Omental fat pad (tissue), 4 donors: ENCODE measurements at places on chromosomes 7 and 10.
A peak's percentile ranks its signal among the peaks of the same experiment; 100 is the strongest.

- no peak for DNase-seq
Observed at GRCh38 chr7:146053492-146053891, 63.1 kb upstream of the CNTNAP2 start.

GRCh38 chr10:98539578-98539977 lies 92.8 kb upstream of the HPS1 start:
- DNase-seq, result no peak

DNA sequence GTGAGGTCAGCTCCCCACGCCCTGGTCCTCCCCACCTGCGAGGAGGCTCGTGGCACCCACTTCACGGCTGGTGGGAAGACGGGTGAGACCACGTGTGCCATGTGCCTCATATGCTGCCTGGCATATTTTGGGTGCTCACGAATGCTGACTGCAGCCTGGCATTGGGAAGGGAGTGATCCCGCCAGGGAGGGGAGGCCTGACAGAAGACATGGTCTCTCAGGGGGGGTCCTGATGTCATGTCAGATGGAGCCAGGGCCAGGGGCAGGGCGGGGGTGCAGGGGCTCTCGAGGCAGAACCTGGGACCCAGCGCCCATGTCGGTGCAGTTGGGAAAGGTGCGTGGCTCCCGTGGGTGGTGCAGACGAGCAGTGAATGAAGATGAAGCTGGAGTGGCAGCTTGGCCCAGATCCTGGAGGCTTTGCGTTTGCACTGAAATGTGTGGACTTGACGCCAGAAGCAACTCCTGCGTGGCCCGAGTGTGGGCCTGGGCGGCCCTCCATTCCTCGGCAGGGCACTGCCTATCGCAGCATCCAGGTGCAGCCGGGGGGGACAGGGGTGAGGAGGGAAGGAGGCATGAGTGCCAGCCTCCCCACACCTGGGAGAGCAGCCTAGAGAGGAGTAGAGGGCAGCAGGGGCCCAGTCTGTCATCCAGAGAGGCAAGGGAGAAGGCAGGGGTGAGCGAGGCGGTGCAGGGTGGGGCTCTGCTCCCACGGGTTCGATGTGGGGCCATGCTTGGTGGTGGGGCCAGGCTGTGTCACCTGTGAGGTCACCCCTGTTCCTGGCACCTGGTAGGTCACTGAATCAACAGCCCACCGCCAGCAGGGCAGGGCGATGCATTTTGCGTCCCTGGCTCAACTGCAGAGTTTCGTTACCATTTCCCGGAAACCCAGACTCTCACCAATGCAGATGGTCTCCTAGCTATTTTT lies 385.6 kb downstream of the DNAJB6 start:
- no peak for DNase-seq

- no peak for DNase-seq
Observed at GRCh38 chr10:62326176-62326575, 48.0 kb upstream of the ZNF365 start.

GRCh38 chr7:4882169-4883032 lies 1.1 kb downstream of the RADIL start:
- peak; percentile 32 for DNase-seq

DNA sequence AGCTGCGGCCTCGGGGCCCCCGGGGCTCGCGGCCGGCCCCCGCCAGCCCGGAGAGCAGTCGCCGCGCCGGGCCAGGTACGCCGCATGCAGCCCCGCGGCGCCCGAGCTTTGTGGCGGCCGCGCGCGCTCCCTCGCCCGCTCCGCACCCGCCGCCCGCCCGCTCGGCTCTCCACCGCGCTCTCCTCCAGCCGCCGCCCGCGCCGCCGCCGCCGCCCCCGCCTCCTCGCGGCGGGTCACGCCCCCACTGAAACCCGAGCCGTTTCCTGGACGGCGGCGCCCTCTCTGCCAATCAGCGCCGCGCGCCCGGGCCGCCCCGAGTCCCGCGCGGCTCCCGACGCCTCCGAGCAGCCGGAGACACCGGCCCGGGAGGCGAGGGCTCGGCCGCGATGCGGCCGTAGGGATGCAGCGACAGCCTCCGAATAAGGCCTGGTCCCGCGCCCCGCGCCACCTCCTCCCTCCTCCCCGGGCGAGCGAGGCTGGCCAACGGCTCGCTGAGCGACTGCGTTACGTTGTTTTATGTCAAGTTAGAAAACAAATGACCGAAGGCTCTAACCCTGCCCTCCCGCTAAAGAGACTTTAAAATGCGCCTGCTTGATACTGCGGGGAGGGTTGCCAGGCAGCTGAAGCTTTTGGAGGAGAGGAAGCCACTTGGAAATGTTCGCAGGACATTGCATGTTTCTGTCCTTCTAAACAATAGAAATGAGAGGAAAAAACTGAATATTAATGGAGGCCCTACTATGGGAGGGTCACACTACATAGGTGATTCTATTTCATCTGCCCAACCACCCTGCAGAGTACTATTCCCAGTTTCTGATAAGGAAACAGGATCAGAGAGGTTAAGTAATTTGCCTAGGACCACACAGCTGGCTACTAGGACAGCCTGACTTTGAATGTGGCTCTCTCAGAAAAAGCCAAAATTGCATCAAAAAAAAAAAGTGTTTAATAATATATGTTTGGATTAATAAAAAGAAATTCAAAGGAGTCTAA lies at the start of gene FGFR2:
TSS of gene FGFR2 (minus strand) at position 182 of the 987 bp plus-strand sequence. CDS start 4,627 bp downstream, outside the sequence.
- DNase-seq, result no peak

DNA sequence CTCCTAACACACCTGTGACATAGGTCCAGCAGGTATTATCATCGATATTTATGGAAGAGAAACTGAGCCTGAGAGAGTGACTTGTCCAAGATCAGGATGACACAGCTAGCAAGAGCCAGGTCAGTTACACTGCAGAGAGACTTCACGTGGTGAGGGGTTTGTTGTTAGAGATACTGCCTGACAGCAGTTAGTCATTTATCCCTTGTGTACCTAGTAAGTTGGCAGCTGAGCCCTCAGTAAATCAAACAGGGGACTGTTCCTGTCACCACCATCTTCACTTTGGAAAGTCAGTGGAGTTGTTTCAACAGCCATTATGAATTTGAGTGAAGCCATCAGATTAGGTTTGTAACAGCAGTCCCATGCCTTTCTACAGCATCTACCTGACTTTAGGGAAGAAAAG lies 87.5 kb upstream of the GATA3 start:
- no peak for DNase-seq

DNA sequence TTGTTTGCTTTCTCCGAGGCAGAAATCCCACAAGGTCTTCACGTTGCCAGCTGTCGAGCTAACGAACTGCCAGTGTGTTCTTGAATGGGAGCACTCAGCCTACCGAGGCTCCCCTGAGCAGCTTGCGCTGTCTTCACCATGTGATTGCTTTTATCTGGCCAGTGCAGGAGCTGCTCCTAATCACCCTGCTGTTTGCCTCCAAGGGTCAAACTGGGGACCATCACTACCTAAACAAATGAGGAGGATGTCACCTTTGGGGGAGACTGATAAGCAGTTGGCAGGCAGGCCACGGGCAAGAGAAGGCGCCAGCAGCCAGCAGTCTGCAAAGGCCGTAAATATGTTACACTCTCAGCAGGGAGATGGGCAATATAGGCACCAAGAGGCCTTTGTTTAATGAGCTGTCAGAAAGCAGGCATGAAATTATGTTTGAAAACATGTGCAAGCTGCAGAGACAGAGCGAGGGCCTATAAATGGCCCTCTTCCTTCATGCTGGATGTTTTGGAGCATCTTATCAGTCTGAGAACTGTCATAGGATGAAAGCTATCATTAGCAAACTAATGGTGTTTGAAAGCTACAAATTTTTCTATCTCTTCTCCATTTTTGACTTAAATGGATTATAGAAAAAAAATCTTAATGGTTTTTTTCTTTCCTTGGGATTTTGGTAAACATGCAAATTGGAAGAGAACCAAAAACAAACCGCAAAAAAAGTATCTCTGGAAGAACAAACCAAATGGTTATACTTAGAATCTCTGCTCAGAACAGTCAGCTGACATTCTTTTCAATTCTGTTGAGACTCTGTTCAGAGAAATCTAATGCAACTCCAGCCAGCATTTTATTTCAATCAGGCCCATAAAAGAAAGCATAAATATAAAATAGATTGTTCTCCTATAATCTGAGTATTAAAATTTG lies 267.3 kb upstream of the NPVF start:
- no peak for DNase-seq

DNA sequence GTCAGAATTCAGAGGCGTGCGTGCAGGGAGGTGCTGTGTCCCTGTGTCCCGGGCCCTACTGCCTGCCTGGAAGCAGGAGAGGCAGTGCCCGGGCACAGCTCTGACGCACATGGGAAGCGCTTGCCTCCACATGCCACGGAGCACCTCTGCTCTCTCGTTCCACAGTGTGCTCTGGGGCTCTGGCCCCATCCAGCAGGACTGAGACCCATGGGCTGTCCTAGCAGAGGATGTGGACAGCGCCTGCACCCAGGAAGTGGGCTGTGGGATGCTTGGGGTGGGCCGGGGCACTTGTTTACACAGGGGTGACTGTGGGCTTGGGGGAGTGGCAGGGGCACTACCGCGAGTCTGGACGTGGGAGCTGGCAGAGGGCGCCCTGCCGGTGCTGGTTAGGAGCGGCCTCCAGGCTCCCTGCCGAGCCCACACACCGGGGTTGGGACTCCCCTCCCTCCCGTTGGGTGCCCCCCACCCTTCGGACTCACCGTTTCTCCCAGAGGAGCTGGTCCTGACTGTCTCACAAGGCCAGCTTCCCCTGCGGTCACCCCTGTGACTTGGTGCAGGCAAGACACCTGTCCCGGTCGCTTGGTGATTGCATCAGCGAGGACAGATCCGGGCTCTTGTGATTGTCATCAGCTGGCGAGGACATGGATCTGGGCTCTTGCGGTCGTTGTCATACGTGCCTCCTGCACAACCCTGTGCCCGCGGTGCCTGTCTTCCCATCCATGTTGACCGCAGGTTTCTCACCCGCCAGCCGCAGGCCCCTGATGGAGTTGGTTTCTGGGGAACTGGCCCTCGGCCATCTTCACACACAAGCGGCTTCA lies 83.1 kb downstream of the NKX6-2 start:
- DNase-seq, result no peak

DNA sequence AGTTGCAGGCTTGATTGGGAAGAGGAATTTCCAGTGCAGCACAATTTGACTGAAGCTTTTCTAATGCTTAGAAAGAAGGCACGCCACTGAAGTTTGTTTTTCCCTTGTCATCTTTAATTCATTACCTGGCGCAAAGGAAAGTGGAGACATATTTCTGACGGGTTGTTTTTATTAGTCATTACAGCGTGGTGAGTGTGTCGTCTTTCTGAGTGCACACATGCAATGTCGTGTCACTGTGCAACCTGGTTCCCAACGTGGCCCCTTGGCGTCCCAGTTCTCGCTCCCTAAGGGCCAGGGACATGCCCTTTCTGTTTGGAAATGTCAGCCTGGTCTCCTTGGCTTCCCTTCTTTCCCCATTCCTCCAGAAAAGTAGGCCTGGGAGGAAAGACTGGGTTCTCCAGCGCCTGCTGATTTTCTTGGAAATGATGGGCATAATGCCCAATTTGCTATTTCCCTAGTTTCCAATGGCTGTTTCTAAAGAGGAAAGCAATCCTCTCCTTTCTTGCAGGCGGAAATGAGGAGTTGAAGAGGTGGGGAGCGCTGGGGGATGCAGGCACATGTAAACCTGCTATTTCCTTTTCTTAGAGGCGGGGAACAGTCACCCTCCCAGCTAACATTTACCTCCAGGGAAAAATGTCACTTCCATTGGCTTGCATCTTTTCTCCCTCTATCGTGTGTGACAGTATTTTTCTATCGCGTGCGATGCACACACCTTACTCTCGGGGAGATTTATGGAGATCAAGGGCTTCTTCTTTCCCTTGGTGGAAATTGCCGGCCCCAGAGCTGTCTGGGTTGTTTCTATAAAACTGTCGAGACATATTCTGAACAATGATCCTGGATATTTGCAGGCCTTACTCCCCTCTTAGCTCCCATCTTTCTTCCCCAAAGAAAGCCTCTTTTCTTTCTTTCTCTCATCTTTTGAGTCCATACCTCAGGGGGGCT lies 249.8 kb downstream of the ARHGAP12 start:
- no peak for DNase-seq

GRCh38 chr10:60299961-60300883 lies 89.5 kb downstream of the ANK3 start:
- DNase-seq, result no peak

- no peak for DNase-seq
Observed at GRCh38 chr10:29616542-29616941, 18.2 kb downstream of the SVIL start.

DNA sequence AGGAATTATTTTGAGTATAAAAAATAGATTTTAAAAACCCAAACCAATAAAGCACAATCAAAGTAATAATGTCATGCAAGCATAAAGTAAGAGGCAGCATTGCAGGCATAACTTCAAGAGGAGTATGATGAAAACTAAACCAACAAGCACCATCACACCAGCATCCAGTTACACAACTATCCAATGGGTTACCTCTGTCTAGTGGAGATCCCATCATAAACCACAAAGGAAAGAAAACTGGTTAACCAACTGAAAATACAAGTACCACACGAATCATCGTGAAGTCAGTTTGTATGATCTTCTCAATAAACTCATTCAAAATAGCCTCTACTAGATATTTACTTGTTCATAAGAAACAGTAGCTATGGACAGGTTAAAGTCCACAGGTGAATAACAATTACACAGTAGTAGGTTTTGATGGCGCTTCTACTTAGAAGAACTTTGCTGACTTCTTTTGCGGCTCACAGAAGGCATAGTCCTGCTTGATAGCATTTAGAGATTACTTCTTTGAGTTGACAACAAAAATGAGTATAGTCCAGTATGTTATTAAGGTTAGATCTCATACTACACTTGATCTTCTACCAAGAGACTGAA lies 116.6 kb downstream of the MICU1 start:
- no peak for DNase-seq

DNA sequence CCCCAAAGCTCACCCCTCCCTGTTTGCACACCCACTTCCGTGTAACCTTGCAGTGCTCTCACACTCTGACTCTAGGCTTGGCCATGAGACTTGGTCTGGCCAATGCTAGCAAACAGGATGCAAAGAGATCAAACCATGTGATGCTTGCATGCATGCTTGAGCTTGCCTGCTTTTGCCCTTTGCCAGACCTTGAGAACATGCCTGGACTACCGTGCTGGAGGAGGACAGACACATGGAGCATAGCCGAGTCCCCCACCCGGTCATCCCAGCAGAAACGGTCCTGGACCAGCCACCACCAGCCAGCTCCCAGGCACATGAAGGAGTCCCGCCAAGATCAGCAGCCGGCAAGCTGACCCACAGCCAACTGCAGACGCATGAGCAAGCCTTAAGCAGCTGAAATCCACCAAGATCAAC lies 23.4 kb downstream of the PYROXD2 start:
- no peak for DNase-seq

DNA sequence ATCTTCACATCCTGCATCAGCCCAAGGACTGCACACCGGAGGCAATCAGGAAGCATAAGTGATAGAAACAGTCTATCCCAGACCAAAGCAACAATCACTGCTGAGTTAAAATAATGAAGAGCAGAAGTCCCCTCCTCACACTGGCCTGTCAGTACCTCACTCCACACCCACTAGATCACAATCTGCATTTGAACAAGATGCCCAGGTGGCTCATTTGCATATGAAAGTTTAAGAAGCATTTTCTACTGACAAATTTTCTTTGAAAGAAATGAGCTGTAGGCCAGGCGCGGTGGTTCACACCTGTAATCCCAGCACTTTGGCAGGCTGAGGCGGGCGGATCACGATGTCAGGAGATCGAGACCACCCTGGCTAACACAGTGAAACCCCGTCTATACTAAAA lies 77.4 kb downstream of the CUL2 start:
- no peak for DNase-seq
